Lower leg skin (tissue), 4 donors: ENCODE measurements at places on chromosomes 13 and 19. TPM values are rescaled to one million over a fixed set of nuclear protein-coding genes. Genes with fewer than 3 reads are reported as not detected.

GRCh38 chr13:41452462-41452861 lies 4.9 kb upstream of the RGCC start:
- no peak for DNase-seq

DNA sequence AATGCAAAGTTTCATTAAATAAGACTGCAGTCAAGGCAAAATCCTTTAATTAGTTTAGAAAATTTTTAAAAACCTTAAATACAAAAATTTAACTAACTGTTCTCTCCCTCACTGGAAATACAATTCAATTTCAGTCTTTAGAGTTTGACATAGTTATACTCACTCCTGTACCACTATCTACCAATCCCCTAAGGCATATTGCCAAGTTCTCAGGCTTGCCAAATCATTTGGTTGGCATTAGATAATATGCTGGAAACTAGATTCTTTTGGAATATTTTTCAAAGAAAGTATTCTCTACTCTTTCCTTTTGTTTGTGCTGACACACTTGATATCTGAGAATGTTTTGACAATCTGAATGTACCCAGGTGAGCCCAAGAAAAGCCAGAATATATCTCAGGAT lies 77.2 kb downstream of the TSC22D1 start:
- no peak for DNase-seq

DNA sequence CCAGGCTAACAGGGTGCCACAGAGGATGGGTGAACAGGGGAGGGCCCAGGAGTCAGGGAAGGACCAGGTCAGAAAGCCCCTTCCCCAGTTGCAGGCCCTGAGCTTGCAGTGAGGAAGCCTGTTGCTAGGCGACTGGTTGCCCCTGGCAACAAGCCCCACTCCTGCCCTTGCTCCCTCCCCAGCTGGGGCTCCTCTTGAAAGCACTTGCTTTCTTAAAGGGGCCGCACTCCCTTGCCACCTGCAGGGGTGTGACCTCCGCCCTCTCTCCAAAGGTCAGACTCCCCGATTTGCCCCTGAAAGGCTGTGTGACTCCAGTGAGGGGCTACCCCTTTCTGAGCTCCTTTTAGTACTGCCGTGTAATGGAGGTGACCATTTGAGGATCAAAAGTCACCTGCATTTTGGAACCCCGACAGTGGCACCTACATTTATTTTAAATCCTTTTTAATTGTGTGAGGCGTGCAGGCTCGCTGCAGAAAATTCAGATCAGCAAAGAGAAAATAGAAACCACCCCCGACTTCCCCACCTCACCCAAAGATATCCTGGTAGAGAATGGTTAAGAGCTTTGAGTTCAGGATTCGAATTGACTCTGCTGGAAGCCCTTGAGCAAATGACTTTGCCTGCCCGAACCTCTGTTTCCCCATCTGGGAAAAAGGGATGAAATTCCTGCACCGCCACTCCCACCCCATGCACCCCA lies 4.8 kb downstream of the FCHO1 start:
- no peak for DNase-seq

DNA sequence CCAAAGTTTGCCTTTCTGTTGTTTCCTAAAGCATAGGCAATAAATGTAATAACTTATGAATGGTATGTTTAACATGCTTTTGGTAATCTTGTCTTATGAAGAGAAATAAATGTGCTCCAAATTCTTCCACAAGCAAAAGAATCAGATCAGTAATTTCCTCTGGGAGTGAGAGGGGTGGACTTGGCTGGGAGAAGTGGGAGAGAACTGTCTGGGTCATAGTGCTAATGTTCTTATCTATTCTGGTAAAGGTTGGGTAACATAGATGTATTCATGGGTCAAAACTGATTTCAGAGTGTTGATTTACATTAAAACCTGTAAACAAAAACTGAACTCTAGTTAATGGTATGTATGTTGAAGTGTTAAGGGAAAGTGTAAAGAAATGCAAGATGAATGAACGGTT lies 211.7 kb upstream of the IRS2 start:
- no peak for DNase-seq

Gene EBPL
- 97.8 TPM for total RNA-seq

Gene RASAL3
- total RNA-seq: 0.17 TPM

Gene ZNF541
- 1.5 TPM for total RNA-seq
